ENCODE measurements at places on chromosomes 11 and 22.

DNA sequence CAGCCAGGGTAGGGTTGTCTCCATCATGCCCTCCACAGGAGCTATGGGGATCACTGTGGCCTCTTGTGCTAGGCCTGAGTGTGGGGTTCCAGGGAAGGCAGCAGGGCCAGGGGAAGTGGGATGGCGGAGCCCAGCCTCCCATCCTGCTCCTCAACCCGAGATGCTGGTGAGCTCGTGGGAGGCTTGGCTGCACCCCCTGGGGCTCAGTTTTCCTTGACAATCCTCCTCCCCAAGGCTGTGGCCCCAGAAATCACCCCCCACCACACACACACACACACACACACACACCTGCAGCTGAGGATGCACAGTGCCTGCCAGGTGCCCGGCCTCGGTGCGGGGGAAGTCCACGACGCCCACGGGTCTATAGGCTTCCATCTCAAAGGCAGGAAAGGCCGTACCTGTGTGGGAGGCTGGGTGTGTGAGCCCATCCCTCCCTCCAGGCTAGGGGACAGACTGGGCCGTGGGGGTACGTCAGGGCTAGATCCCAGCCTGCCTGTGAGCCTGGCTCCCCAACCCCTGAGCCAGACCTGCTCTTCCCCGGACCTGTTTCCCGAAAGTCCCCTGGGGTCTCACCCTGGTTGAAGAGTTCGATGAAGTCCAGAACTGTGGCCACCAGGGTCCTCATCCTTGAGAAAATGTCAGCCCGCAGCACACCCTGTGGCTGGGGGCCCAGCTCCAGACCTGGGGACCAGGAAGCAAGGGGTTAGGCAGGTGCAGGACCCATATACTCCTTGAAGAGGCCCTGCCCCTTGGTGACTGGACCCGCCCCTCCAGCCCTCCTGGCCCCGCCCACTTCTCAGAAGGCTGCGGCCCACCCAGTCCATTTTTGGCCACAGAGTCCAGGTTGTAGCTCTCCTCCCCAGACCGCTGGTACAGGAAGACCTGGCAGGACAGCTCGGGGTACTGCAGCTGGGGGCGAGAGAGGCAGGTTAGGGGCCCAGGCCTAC, 5.2 kb upstream of the TBX10 start:
- DNase-seq = no peak

GRCh38 chr11:126919147-126919823, 81.3 kb downstream of the KIRREL3 start:
- no peak for DNase-seq

DNA sequence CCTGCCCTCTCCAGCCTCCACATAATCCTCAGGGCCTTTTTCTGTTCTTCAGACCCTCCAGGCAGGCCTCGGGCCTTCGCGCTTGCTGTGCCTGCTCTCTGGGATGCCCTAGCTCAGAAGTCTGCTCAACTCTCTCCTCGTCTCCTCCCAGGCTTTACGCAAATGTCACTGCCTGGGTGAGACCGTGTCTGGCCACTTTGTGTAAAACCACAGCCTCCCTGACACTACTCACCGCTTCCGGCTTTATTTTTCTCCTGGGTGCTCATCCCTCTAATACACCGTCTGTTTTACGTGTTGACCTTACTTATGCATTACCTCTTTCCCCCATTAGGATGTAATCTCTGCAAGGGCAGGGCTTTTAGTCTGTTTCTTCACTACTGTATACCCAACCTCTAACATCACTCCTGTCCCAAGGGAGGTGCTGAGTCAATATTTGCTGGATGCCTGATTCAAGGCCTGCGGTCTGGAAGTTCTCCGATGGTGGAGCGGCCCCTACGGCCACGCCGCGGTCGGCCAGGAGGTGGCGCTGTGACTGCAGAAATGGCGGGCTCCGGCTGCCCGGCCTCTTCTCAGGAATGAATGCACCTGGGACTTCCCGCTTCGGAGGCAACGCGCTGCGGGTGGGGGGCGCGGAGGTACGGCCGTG, 58.2 kb upstream of the THY1 start:
- DNase-seq = peak; percentile 98

GRCh38 chr22:47367993-47368945, 605.8 kb downstream of the TBC1D22A start:
- no peak for DNase-seq

- DNase-seq = no peak
Observed at GRCh38 chr22:48180631-48181030, 1418.2 kb downstream of the TBC1D22A start.

GRCh38 chr11:79466411-79466810, 25.6 kb upstream of the TENM4 start:
- no peak for DNase-seq

GRCh38 chr11:22666688-22667439, 453 bp downstream of the GAS2 start:
- DNase-seq = peak; percentile 72

GRCh38 chr11:18563090-18563730, 25.3 kb downstream of the UEVLD start:
- no peak for DNase-seq

DNA sequence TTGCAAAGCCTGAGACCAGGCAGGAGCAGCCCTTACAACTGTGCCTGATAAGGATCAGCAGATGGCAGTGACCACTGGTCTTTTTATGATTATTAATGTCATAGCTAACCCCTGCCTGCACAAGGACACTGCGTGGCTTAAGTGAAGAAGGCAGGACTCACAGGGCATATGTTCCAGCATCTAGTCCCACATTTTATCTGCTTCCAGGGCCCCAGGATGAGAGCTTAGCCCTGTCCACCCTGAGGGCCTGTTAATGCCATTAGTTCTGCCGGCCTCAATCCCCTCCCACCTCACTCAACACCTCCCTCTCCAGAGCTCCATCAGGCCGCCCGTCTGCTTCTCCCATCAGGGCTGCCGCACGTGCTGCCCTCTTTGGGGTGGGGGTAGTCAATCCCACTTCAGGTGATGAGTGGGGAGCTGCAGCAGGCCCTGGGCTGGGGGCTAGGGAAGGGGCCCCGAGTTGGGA, 33.1 kb upstream of the TSPAN18 start:
- peak; percentile 38 for DNase-seq

DNA sequence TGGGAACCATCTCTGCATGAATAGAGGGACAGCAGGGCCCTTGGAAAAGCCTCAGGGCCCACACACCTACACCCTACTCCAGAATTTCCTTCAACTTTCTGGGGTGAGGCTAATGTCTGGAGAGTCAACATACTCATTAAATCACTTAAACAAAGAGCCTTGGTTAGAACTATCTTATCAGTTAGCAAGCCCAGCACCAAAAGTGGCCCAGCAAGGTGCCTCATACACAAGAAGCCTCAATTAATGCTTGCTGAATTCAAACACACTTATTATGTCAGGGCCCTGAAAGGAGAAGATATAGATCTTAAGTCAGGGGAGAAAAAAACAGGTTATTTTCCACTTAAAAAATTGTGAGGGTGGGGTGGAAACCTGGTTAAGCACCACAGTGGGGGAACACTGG, 61.4 kb downstream of the C11orf58 start:
- DNase-seq = no peak

DNA sequence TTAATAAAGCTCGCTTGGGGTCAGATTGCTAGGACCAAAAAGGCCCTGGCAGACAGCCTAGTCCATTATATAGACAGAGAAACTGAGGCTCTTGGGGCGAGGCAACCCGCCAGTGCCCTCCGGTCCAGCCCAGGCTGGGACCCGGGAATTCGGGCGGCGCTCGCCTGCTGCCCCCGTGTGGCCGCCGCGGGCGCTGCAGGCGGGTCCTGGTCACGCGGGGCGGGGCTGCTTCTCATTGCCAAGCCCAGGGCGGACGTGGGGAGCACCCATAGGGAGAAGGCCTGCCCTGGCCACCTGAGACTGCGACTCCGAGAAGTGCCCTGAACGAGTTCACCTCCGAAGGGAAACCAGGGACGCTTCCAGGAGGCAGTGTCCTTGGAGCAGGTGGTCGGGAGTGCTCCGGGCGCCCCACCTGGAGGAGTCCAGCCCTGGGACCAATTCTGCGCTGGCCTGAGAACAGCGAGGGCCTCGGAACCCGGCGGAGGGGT, 36.0 kb upstream of the CSNK1E start:
- DNase-seq = peak; percentile 79

- DNase-seq = no peak
Observed at GRCh38 chr22:36767035-36767775, 8.7 kb downstream of the IFT27 start.

- no peak for DNase-seq
Observed at GRCh38 chr22:37043209-37043827, 8.2 kb upstream of the KCTD17 start.

DNA sequence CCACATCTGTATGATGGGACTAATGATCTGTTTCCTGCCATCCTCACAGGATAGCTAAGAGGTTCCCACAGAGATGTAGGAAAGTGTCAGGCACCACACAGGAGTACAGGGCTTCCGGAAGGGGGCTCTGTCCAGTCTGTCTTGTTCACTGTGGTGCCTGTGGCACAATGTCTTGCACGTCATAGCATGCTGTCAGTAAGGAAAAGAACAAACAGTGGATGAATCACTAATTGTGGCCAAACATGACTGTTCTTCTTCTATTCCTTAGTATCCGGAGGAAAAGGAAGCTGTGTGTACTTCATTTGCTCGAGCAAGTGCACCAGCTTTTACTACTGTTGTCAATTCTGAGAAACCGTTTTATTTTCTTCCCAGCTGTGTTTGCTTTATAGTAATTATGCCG, 73.4 kb upstream of the YWHAH start:
- no peak for DNase-seq

Data from glutamatergic neuron (in vitro differentiated cells).